Activated naive CD4-positive, alpha-beta T cell treated with anti-CD3 and anti-CD28 coated beads, Interleukin-2, amount 50 U/mL, for 72 hours (primary cell): ENCODE measurements at places on chromosomes 1 and 21.
A peak's percentile ranks its signal among the peaks of the same experiment; 100 is the strongest.

DNA sequence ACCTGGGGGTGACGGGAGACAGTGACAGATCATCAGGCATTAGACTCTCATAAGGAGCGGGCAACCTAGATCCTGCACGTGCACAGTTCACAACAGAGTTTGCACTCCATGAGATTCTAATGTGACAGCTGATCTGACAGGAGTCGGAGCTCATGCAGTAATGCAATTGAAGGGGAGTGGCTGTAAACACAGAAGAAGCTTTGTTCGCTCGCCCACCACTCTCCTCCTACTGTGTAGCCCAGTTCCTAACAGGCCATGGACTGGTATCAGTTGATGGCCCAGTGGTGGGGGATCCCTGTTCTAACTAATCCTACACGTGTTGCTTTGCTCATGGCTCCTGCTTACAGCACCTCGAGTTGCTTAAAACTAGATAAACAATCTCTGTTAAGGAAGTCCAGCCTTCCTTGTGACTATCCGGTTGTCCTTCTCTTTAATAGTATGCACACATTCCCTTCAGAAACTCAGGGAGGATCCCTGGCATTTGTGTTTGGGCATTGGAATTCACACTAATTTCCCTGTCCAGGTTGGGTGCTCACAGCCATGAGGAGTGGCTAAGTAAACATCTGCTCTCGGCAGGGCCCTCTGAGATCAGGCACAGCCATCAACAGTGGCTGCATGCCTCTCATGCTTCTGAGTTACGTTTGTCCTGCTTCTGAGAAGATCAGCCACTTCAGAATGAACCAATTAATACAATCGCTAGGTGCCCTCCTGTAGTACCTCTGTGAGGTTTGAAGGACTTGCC lies 21.1 kb upstream of the F3 start:
- DNase-seq = no peak

DNA sequence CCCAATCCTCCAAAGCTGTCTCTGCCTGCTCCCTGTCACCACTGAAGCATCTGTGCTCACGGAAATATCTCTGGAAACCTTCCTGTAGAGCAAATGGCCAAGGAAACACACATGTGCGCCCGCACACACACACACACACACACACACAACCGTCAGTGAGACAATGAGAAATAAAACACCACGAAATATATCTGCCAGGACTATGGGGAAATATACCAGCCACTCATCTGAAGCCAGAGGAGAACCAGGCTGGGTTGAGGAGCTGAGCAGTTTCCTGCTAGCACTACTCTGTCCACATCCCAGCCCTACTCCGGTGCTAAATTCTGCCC lies 25.1 kb upstream of the PLXNA2 start:
- no peak for DNase-seq

DNA sequence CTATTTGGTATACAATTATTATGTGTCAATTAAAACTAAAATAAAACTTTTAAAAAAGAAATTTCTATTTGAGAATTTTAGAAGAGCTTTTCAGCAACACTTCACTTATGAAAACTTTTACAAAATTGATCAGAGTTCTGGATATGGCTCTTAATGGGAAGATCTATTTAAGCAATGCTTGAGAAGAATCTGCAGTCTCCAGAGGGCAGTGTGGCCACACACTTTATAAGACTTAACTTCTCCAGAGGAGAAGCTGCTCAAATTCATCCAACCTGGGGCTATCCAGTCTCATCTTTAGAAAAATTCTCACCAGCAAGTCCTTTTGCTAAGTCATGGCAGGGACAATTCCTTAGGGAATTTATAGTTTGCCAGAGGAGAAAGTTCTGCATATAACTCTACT lies 25.2 kb upstream of the AGO1 start:
- no peak for DNase-seq

DNA sequence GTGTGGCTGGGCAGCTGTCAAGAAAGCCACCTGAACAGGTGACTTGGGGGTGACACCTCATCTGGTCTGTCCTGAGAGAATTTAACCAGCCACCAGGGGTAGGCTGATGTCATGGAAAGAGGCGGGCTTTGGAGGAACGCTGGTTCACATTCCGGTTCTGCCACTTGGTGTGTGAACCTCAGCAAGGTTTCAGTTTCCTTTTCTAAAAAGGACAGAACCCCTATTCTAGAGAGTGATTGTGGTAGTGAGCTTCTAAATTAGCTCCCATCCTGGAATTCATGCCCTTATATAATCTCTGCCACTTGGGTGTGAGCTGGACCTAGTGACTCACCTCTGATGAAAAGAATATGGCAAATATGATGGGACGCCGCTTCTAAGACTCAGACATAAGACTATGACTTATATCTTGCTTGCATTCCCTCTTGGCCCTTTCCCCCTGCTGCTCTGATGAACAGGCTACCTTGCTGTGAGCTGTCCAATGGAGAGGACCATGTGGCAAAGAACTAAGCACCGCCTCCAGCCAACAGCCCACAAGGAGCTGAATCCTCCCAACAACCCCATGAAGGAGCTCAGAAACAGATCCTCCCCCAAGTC lies 332.1 kb downstream of the RRAGC start:
- DNase-seq = peak; percentile 53

- no peak for DNase-seq
These were observed 212.7 kb downstream of the PTBP2 start for GRCh38 chr1:96934282-96934681.

DNA sequence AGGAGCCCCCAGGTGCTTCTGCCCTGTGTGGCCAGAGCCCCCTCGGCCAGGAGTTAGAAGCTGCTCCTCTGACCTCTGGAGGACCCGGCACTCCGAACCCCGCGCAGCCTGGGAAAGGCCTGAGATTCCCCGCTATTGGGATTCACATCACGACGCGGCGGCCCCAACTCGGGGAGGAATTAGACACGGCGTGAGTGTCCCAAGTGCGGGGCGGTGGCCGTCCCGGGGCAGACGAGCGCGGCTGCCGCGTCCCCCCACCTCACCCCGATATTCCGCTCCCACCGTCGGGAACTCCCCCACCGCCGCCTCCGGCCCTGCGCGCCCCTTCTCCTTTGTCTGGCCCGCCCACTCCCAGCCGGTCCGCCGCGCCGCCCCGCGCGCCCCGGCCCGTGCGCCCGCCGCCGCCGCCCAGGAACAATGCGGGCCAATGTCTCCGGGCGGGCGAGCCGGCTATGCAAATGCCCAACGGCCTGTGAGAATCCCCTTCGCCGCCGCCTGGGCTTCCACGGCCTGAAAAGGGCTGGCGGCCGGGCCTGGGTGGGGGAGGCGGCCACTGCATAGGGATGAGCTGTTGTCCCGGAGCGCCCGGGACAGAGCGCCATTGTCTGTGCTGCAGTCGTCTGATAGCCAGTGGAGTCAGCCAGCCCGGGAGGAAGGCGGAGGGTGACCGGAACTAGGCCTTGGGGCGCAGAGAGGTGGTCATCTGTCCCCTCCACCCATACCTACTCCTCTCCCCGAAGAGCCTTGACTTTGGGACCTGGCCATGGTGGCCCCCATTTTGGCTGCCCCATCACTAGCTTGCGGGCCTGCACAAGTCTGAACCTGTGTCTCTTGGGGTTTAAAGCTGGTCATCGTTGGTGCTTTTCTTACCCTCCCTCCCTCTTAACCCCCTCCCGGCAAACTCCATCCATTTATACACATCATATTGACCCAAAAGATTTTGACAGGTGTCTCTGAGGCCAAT lies 19.4 kb downstream of the RHBG start:
- DNase-seq = no peak

DNA sequence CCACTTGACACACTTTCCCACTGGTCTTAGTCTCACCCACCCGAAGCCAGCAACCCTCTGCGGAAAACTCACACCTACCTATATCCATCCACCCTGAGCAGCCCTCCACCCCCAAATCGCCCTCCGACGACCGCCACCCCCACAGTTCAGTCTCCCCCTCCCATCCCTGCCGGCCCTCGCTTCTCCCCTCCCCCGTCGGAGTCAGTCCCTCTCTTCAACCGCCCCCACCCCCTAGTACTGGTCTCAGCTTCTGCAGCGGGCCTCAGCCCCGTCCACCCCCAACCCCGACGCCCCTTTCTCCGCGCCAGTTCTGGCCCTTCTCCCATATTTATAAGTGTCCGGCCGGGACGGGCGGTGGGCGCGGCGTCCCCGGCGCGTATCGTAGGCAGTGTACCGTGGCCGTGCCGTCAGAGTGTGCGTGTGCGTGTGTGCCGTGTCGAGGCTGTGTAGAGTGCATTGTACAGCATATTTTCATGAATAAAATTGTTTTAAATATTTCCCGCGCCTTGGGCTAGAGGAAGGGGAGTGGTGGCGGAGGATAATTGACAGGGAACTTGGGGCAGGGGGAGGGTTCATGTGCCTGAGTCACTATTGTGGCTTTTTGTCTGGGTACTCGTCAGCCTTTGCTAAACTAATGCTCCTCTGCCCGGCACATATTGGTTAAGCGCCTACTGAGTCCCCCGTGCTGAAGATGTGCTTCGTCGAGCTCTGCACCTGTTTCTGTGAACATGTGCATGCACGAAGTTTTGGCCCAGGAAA lies 22.0 kb downstream of the FOXO6 start:
- no peak for DNase-seq

DNA sequence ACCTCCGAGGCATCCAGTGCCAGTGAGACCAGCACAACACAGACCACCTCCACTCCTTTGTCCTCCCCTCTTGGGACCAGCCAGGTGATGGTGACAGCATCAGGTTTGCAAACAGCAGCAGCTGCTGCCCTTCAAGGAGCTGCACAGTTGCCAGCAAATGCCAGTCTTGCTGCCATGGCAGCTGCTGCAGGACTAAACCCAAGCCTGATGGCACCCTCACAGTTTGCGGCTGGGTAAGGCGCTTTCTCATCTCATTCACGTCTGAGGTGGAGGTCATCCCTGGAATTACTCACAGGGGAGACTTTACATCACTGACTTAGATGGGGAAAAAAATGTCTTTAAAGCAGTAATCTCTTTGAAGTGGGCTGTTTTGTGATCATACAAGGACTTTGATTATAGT lies 106.3 kb downstream of the CD247 start:
- DNase-seq = no peak

DNA sequence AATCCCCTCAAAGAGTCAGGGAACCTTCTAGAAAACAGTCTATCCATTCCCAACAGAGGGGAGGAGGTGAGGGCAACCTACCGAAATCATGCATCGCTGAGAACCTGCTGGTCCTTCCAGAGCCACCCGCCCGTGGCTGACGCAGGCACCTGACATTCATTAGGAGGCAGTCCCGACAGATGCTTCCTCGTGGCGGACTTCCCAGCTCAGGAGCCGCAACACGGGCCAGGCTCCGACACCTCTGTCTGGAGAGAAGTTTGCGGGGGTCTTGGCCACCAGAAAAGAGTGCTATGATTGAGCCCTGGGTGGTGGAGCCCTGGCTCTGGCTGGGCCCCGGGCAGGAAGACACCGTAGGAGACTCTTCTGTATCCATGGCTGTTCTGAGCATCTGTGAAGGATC lies 86.4 kb upstream of the ARHGEF16 start:
- no peak for DNase-seq

GRCh38 chr1:4675454-4676186 lies 21.2 kb downstream of the AJAP1 start:
- DNase-seq = no peak

DNA sequence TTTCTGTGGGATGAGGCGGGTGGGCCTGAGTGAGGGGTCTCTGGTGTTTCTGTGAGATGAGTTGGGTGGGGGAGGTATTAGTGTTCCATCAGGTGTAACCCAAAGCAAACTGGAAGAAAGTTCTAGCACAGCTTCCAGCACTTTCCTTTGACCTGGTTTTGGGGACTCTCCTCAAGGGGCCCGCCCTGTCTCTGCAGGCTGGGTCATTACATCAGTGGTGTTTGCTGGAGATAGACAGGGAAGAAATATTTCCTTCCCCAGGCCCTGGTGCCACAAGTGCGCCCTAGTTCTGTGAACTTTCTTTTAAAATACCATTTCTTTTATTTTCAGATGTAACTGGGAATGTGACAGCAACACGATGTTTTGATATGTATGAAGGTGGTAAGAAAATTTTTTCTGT lies 16.5 kb upstream of the MX2 start:
- no peak for DNase-seq

GRCh38 chr1:65332821-65333220 lies 23.5 kb downstream of the DNAJC6 start:
- DNase-seq = no peak

DNA sequence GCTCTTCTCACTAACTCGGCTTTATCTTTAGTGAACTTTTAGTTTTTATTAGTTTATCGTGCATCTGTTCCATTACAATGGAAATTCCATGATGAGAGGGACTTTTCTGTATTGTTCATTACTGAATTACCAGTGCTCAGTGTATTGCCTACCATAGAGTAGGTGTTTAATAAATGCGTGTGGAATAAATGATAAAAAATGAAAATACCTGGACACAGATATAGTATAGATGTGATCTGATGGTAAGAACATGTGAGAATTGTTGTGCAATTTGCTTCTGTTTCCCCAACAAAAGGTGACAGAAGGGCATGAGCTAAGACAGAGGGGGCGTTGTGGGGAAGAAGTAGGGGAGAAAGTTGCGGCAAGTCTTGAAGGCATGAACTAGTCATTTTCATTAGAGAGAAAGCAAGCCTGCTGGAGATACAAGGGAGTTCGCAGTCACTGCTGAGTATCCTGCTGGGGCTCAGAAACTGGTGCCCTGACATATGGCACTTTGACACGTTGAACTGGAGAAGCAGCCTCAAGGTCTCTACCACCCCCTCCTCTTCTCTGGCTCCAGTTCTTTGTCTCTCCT lies 5.6 kb upstream of the COG2 start:
- DNase-seq = no peak

DNA sequence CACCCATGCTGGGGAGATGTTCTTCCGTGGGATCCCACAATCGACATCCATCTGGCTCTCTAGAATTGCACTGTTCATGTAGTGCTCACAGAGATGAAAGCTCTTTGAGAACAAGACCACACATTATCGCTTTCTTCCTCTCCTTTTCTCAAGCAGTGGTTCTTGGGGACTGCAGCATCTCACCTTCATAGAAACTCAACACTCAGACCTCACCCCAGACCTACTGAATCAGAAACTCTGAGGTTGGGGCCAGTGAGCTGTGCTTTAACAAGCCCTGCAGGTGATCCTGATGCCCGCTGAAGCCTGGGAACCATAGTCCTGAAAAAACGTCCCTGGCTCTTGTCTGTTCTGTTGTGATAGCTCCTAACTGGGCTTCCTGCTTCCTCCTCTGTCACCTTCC lies 251.3 kb upstream of the FGGY start:
- DNase-seq = no peak

GRCh38 chr1:33221385-33221758 lies 34.9 kb upstream of the ZNF362 start:
- DNase-seq = no peak
